Left forelimb (tissue), 1 donor: ENCODE measurements at places on chromosomes 7 and 10.

DNA sequence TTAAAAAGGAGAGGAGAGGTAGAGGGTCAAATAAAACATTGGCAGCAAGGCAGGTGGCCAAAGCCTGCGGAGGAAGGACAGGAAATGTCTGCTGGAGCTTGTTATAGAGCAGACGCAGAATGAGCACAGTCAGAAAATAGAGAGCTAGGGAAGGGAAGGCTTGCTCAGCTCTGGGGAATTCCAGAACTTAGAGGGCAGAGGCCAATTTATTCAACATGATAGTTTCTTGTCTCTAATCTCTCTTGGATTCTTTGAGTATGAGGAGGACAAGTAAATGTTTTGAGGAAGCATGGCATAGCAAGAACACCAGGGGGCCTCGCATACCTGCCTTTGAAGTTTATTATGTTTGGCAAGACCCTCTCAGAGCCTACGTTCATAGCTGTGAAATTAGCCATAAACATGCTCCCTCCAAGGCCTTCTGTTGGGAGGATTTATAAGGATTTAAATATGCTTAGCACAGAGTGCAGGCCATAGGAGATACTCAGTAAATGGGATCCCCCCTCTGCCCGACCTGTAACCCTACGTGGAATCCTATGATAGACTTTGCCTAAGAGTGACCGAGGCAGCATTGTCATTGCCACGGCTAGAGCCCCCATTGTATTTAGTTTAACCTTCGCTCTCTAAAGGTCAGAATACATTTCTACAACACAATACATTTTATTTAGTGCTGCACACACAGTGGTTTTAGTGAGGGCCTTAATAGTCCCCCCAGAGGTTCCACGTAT is 293.9 kb downstream of the CCDC3 start:
- DNase-seq: no peak

DNA sequence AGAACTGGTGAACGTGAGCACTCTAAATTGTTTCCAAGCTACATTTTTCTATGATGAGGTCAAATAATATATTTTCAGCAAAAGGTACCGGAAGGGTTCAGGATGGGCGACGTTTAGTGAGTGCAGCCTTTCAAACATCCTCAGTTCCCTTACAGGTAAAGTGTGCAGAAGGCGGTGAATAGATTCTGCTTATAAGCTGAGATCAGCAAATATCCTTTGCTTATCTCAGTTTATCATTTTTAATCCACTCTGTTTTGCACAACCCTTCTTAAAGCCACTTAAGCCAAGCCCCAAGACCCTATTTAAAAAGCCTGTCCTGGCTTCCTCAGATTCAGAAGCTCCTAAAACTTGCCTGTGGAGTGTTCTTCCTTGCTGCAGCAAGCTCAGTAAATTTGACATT is 103.1 kb upstream of the DGKB start:
- DNase-seq: no peak

- no peak for DNase-seq
Measured at GRCh38 chr7:122972056-122972455, 23.4 kb downstream of the TAS2R16 start.

DNA sequence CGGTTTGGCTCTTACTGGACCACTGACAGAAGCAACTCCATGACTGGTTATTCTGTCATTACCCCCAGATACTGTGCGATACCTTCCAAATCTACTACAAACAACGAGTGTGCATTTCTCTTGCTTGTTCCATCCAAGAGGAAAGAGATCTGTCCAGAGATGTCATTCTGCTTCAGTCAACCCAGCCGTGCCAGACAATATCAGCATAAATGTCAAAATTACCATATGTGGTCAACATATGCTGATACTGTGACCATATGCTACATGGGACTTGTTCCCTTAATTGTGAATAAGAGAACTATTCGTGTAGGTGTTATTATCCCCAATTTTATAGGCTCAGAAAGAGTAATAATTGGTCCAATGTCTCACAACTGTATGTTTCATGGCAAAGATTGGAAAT is 143.2 kb upstream of the PRSS1 start:
- no peak for DNase-seq

- DNase-seq: no peak
Measured at GRCh38 chr7:120740348-120740747, 117.6 kb downstream of the TSPAN12 start.
